ENCODE measurements at places on chromosomes 6 and 20. TPM values are rescaled to one million over a fixed set of nuclear protein-coding genes. Genes with fewer than 3 reads are reported as not detected.

Gene HLA-DMB
- 0.09 TPM for total RNA-seq

Gene GINS1
- total RNA-seq, result 7.9 TPM

Gene EFCAB8
- total RNA-seq, result not detected

Gene GJA1
- total RNA-seq, result 251 TPM

Gene CCN5
- 266 TPM for total RNA-seq

Gene FAXC
- 0.54 TPM for total RNA-seq

Gene NCOA7
- total RNA-seq, result 90.3 TPM

Gene RUNX2
- 0.74 TPM for total RNA-seq
